ENCODE measurements at places on chromosomes 1 and 21. TPM values are rescaled to one million over a fixed set of nuclear protein-coding genes. Genes with fewer than 3 reads are reported as not detected.
A peak's percentile ranks its signal among the peaks of the same experiment; 100 is the strongest.

- no peak for DNase-seq
Measured at GRCh38 chr1:9482816-9483572, 56.3 kb upstream of the SLC25A33 start.

DNA sequence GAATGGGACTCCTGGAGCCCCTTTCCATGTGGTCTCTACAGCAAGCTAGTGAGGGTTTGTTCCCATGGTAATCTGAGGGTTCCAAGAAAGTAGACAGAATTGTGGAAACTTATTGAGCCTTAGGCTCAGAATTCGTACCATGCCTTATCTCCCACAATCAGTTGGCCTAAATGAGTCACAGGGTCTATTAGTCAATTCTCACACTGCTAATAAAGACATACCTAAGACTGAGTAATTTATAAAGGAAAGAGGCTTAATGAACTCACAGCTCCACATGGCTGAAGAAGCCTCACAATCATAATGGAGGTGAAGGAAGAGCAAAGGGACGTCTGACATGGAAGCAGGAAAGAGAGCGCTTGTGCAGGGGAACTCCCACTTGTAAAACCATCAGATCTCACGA, 106.6 kb upstream of the CXADR start:
- no peak for DNase-seq

- peak; percentile 89 for DNase-seq
Measured at GRCh38 chr1:52055066-52055865, at the start of gene TXNDC12. Gene TXNDC12, minus strand, starts transcription at chr1:52055191. Its CDS starts 95 bp downstream, at chr1:52055096.

The GUCA2A gene
- polyA plus RNA-seq: not detected

DNA sequence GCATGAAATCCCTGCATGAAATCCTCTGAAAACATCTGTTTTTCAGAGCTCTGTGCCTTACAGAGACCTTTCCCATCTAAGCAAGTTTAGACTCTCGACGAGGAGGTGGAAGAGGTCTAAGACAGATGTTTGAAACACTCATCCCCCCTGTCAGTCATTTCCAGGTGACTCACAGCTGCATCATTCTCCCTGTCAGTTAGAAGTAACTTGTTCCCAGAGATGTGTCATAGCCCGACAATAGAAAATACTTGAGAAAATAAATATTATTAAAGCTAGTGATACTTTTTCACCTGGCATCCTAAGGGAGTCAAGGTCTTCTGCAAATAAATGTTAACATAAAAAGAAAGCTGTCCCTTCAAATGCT, 41.6 kb upstream of the SEC16B start:
- no peak for DNase-seq

DNA sequence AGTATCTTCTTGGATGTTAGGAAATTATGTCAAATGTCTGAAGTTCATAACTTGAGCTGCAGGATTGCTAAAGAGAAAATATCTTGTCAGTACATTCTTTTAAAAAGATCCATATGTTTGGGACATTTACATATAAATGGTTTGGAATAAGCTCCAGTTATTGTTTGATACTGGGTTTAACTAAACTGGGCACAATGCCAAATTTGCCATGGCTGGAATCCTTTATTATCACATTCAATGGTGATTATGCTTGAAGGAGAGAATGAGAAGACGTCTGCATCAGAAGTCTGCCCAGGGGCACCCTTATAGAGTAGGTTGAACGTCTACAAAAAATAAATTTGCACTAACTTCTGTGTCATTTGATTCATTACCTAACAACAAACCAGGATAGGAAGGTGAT, 652.5 kb downstream of the AMY1C start:
- DNase-seq: no peak

DNA sequence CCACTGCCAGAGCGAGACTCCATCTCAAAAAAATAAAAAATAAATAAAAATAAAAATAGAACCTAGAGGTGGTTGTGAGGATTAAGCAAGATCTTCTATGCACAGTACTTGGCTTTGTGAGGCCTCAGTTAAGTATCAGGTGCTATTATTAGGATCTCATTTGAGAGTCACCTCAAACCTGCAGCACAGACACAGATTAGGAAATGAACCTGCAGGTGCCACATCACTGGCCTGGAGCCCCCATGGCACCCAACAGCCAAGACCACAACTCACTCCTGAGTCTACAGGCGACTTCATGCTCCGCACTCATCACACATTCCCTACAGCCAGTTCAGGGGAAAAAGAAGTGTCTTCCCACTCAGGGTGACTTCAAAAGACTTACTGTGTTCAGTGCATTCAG, 176.8 kb downstream of the SLC45A1 start:
- no peak for DNase-seq

The AGT gene
- polyA plus RNA-seq: 18.9 TPM

GRCh38 chr1:30362603-30362990, 360.8 kb downstream of the MATN1 start:
- DNase-seq: no peak

The HMGCS2 gene
- 3.6 TPM for polyA plus RNA-seq

GRCh38 chr1:53627031-53627430, 111.9 kb downstream of the GLIS1 start:
- no peak for DNase-seq

- DNase-seq: no peak
Measured at GRCh38 chr1:182170891-182171461, 109.5 kb upstream of the ZNF648 start.

DNA sequence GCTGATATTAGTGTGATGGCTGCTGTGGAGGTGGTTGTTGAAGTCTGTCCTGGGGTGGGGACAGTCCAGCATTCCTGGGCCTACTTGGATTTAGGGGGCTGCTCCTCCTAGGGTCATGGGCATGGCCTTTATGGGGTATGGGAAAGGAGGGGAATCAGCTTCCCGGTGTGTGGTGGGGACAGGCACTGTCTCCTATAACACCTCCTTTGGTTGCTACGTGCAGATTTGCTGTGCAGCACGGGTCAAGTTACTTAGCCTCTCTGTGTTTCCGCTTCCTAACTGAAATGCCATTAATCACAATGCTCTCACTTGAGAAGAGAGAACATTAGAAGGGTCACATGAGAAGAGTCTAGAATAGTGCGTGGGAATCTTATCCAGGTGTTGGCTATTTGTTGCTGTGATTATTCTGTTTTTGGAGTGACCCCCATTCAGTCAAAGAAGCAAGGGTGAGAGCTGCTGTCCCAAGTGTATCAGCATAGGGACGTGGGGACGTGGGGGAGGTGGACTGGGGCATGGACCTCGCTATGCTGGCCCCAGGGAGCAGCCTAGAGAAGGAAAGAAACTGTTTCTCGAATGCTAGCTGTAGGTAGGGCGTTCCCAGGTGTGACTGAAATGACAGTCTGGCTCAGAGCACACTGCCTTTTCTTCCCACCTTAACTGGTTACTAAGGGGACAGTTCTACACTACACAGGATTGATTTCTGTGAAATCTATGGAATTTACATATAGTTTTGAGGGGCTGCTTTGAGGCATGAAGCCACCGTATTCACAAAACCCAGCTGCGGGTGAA, 19.9 kb downstream of the SOX13 start:
- DNase-seq: no peak

DNA sequence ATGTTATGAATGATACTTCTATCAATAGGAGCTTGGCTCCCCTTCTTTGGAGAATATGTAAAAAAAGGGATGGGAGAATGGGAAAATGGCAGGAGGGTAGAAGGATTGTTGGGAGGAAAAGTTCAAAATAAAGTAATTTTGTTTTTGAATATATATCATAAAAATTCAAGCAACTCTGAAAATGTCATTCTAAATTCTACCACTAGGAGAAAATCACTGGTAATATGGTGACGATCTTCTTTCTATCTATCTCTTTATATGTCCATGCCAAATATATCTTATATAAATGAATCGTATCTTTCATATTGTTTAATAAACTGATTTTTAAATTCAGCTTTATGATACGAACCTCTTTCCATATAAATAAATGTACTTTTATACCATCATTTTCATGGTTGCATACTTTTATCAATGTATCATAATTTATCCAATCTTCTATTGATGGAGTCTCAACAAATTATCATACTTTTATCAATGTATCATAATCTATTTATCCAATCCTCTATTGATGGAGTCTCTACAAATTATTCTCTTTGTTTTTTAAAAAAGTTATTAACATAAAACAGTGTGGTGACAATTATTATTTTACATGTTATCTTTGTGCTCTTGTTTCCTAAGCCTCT, 73.7 kb upstream of the MARK1 start:
- no peak for DNase-seq

DNA sequence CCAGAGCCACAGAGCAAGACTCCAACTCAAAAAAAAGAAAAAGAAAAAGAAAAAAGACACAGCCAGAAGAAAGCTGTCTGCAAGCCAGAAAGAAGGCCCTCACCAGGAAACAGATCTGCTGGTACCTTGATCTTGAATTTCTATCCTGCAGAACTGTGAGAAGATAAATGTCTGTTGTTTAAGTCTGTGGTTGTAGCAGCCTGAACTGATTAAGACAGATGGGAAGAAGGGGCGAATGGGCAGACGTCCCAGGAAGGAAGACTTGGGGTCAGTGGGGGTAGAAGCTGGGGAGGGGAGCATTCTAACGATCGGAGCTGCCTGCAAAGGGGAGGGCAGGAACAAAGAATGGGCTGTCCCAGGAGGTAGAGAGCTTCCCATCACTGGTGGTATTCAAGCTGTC, 6.3 kb downstream of the SLC2A7 start:
- DNase-seq: no peak

The C1orf226 gene
- 0.53 TPM for polyA plus RNA-seq

DNA sequence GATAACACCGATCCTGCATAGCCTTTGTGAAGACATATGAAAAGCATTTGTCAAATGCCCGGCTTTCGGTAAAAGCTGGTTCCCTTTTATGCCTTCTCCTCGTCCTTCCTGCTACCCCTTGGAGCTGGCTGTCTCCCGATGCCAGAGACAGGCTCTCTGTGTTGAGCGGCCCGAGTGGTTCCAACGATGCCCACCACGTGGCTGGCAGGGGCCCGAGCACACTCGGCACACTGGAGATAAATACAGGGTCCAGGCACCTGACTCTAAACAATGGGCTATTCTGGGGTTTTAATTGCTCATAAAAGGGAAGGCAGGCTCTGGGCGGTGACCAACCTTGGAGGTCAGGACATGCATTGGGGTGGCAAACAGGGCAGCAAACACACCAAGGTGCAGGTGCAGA, 207.1 kb downstream of the HIVEP3 start:
- DNase-seq: no peak

DNA sequence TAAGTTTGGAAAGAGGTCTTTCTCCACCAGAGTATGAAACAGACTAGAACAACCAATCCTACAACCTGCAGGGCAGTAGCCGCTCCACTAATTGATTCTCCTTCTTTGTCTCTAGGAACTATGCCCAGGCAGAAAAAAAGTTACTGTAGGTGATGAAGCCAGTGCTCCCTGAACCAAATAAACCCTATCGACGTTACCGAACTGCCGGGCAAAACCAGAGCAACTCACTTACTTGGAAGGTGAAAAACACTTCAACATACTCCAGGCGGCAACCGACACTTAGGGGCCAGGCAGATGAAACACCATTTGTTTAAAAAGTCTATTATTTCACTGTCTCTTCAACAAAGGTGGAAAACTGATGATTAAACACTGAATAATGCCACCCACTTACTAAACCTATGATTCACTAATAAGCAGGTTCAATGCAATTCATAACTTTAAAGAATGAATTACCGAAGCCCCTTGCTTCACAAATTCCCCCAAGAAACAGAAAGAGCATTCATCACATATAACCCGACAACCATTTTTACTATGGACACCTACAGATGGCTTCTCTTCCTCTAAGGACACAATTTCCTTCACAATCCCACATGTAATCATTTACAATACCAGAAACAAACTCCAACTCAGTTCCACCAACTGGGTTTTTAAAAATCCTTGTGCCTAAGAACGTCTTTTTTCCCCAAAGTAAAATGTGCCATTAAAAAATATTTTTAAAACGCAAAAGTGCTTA, 1.6 kb downstream of the NRIP1 start:
- DNase-seq: no peak

The LCE1B gene
- not detected for polyA plus RNA-seq

The EPS8L3 gene
- not detected for polyA plus RNA-seq

The CPTP gene
- polyA plus RNA-seq: 11.5 TPM

The CREG1 gene
- 37.1 TPM for polyA plus RNA-seq

DNA sequence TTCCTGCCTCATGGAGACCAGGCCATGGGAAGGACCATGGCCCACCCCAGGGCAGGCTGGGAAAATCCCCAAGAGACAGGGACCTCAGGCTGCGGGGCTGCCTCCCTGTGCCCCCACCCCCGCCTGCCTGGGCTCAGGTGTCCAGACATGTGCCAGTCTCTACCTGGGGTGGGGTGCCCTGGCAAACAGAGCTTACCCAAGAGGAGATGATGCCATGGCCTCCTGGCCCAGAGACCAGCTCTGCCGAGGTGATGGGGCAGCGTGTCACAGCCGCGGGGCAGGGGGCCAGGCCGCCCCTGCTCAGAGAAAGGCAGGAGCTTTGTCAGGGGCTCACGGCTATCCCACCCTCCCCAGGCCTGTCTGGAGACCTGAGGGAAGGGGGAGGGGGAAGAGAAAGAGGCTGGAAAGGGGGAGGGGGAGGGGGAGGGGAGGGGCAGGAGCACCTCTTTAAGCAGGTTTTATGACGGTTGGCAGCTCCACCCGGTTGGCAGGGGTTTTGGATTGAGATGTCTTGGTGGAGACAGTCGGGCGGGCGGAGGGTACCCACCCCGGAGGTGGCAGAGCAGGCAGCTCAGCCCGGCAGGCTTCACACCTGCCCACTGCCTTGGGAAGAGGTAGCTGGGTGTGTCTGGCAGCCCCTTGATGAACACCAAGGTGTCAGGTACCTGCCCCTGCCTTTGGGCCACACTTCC, 101.5 kb upstream of the IFFO2 start:
- no peak for DNase-seq

The KRTAP27-1 gene
- polyA plus RNA-seq: not detected

The OLFML2B gene
- 99.8 TPM for polyA plus RNA-seq

DNA sequence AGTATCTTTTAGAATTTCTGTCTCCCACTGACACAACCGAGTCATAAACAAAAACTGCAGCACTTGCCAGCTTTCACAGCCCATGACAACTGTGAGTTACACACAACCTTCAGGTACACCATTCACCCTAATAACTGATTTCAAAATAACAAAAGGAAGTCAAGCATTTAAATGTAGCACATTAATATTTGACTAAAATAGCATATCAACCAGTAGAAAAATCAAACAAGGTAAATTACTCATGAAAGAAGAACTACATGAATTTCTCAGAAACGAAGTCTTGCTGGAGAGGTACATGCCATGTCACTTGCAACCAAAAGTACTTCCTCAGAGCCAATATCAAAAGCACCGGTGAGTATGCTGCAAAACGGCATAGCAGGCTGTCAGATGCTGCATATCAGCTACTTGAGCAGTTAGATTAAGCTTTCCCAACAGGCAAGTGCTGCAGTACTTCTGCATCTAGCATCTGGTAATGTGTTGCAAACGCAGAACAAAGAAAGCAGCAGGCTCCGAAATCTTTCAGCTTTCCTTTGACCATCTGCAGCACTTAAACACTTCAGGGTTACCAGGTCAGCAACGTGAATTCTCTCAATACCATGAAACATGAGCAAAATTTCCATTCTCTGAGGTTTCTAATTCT, 223.2 kb downstream of the SMYD3 start:
- no peak for DNase-seq

The BRDT gene
- not detected for polyA plus RNA-seq

DNA sequence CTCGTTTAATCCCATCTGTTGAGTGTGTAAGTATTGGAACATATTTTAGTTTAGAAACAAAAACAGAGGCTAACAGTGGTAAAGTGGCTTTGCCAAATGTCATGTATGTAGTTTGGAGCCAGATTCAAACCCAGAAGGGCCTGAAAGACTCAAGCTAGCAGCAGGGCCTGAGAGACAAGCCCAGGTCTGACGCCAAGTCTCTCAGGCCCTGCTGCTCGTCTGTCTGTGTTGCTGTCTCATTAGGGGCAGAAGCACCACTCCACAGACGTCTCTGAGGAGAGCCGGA, 8.3 kb downstream of the CITED4 start:
- DNase-seq: no peak

The AKR7A2 gene
- polyA plus RNA-seq: 37.8 TPM

The LCE1F gene
- polyA plus RNA-seq: not detected
